ENCODE measurements at places on chromosomes 1 and 21.

- DNase-seq: peak; percentile 26
These were observed 46.3 kb upstream of the VANGL1 start for GRCh38 chr1:115595279-115596079.

GRCh38 chr1:53310847-53311681, 16.8 kb downstream of the LRP8 start:
- no peak for DNase-seq

DNA sequence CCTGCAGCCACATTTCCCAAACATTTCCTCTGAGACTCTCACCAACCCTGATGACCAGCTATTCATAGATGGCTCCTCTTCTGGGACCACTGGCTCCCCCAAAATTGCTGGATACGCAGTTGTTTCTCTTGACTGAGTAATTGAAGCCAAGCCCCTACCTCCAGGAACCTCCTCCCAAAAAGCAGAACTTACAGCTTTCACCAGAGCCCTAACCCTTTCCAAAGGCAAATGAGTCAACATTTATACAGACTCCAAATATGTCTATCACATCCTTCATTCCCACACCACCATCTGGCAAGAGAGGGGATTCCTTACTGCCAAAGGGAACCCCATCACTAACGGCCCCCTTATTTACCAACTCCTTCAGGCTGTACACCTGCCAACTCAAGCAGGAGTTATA, 20.3 kb upstream of the CA6 start:
- DNase-seq: no peak

DNA sequence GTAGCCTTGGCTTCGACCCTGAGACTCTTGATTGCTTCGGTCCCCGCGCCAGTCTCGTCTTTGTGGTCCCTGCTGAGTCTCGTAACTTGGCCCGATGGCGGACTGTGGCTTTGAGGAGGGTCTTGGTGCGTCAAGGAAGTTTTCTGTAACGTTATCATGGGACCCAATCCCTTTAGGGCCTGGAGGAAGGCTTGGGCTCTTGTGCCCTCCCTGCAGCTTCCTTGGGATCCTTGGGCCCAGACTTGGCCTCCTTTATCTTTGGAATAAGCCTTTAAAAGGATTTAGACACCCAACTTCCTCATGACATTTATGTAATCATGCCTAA, 371 bp downstream of the ZMPSTE24 start:
- no peak for DNase-seq

DNA sequence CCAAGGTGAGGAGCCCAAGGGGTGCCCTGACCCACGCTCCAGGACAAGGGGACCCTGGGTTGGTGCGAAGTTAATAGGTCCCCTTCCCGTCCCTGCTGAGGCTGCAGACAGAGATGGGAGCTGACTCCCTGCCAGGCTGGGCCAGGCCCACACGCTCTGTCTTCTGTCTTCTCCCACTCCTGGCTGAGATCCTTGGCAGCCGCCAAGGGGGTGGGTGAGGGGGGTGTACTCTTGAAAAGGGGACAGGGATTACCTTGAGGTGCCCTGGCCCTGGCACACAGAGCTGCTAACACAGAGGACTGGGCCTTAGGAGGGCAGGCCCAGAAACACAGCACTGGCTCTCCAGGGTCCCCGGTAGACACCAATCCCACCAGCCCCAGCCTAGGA, 11.0 kb upstream of the CTRC start:
- no peak for DNase-seq

GRCh38 chr1:243580072-243580471, 270.0 kb downstream of the AKT3 start:
- DNase-seq: no peak

DNA sequence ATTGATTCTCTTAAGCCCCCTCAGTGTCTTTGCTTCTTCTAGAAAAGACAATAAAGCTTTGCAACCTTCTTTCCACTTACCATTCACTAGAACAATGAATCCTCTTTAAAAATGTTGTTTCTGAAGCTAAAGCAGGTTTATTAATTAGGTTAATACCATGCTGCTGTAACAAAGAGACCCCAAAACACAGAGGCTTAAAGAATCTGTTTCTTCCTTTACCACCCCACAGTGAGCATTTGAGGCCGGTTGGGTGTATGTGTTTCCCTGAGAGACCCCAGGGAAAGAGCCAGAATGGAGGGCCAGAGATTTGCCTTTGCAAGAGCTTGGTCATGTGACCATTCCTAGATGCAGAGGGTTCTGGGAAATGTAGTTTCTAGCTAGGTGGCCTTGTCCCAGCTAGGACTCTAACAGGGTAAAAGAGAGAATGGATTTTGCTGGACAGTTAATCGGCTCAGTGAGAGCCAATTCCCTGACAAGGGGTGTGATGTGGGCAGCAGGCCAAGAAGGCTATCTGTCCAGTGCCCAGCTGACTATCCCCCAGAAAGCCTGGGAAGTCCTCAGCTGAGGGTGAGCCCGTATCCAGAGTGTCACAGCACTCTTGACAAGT, 191.8 kb upstream of the TMEM51 start:
- DNase-seq: no peak

DNA sequence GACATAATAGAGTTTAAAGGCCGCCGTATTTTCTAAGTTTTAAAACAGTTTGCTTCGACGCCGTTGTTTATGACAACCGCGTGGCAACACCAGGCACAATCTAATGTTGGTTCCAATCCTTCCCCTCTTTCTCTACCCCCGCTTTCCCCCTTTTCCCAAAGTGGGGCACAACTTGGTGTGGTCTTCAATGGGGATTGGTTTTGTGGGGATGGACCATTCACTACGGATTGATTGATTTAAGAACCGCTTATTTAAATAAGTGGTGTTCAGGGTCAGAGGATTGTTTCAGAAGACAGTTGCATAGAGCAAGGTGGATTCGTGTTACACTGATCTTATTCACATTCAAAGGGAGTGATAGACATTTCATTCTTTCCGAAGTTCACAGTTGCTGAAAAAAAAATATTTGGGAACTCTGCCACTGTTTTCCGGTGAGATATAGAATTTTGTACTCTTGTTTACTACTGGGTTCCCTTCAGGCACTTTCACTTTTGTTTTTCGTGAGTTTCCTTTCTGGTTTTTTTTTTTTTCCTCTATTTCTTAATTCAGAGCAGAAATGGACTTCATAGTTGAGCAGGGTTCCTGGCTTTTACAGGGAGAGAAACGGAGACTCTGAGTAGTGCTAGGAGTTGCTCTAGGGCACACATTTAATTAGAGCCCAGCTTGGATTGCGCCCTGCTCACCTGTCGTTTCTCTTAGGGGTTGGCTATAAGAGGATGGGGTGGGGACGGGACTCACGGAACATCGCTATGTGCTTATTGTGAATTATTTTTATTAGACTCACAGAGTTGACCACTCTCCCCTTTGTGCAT, 79.6 kb upstream of the AK4 start:
- DNase-seq: no peak

GRCh38 chr1:109490029-109490933, 3.6 kb upstream of the CYB561D1 start:
- no peak for DNase-seq

DNA sequence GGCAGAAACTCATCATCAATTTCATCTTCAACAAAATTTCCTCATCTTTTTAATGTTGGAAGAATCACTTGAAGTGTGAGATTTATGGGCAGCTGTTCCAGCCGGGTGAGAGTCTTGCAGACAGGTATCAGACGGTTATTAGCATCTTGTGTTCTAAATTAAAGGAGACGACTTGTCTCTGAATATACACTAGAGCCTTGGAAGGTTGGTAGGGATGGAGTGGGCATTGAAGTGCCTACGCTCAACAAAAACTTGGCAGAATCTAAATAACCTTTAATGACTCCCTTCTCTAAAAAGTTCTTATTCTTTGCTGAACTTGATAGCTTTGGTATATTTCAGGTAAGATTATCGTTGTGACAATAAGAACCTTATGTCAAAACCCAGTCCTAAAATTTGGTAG, 111.5 kb upstream of the MAGI3 start:
- DNase-seq: no peak

- DNase-seq: no peak
These were observed 641 bp upstream of the ZBTB21 start for GRCh38 chr21:42010507-42011495.

DNA sequence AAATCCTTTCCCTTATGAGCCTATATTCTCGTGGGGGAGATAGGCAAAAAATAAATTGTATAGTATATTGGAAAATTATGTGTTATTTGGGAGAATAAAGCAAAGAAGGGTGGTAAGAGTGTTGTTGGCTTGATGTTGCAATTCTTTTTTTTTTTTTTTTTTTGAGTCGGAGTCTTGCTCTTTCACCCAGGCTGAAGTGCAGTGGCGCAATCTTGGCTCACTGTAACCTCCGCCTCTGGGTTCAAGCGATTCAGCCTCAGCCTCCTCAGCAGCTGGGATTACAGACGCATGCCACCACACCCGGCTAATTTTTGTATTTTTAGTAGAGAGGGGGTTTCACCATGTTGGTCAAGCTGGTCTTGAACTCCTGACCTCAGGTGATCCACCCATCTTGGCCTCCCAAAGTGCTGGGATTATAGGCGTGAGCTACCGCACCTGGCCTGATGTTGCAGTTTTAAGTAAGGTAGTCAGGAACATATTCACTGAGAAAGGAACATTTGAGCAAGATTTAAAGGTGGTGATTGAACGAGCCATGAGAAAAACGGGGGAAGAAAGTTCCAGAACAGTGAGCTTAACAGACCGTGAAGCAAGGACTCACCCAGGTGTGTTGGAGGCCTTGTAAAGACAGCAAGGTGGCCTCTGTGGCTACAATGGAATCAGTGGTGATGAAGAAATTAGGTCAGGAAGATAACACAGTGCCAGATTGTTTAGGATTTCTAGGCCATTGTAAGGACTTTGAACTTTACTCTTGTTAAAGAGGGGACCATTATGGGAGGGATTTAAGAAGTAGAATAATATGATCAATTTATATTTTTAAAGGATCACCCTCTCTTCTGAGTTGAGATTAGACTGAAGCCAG, 45.8 kb downstream of the RPRD2 start:
- DNase-seq: no peak

GRCh38 chr1:152487871-152488270, 22.7 kb upstream of the LCE5A start:
- DNase-seq: no peak

DNA sequence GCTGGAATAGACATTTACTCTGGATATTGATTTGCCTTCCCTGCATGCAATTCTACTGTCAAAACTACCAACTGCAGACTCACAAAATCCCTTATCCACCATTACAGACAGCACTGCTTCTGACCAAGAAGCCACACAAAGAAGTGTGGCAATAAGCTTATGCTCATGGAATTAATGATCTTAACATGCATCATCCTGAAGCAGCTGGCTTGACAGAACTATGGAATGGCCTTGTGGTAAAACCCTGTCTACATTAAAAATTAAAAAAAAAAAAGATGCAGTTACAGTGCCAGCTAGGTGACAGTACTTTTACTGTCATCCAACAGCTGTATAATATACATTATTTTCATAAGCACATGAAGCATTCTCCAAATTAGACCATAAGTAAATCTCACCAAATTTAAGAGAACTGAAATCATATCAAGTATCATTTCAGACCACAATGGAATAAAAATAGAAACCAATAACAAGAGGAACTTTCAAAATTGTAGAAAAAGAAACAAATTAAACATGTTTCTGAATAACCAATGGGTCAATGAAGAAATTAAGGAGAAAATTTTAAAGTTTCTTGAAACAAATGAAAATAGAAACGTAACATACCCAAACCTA, 70.7 kb downstream of the SCMH1 start:
- DNase-seq: no peak

- DNase-seq: no peak
These were observed 140.9 kb upstream of the HMCN1 start for GRCh38 chr1:185593271-185593670.

DNA sequence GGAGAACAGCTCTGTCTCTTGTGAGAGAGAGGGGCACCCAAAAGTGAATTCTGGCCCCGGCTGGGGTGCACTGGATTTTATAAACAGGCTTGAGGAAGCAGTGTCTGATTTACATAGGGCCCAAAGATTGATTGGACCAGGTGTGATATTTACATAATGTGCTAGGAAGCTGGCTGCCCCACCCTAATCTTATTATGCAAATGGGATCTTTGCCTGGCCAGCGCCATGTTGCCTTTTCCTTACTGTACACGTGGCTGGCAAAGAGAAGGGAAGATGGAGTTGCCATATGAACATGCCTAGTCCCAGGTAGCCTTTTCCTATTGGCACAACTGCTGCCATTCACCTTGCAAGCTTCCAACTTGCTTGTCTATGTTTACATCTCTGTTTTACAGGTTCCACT, 29.0 kb upstream of the CFHR4 start:
- DNase-seq: no peak

DNA sequence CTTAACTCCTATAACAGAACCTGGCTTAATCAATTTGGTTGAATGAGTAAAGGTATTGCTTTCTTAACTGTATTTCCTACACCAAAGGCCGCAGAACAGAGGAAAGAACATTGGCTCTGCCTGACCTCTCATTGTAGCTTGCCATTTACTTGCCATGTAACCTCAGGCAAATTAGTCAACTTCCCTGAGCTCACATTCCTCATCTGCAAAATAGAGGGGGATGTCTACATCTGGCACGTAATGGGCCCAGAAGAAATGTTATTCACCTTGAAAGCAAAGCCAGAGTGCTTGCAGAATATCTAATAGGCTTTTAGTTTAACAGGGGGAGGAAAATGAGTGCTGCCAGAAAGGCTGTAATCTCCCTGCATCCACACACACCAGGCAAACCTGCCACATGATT, 44.3 kb downstream of the LAMC2 start:
- no peak for DNase-seq

GRCh38 chr1:44002606-44003157, 11.3 kb downstream of the CCDC24 start:
- no peak for DNase-seq

DNA sequence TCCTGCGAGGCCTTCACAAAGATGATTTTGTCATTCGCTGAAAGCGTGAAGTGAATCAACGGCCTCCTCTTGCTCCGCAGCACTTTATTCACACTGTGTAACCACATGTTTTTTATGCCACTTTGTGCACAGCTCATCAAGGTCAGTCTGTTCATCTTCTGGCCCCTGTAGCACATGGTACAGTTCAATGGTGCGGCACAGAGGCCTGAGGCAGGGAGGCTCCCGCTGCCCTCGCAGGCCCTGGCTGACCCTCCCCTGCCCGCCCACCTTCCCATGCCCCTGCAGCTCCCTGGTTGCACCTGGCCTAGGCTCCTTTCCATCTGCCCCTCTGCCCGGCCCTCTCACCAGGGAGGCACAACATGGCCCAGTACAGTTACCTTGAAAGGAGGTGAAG, 87.5 kb downstream of the CD247 start:
- DNase-seq: no peak

- no peak for DNase-seq
These were observed 293.7 kb downstream of the KCTD3 start for GRCh38 chr1:215860833-215861232.

- no peak for DNase-seq
These were observed 89.9 kb upstream of the LBR start for GRCh38 chr1:225517697-225518096.

- no peak for DNase-seq
These were observed 93.7 kb upstream of the ARHGEF16 start for GRCh38 chr1:3360646-3361257.

GRCh38 chr21:42784276-42784675, 95.1 kb downstream of the WDR4 start:
- DNase-seq: no peak

- no peak for DNase-seq
These were observed 84.2 kb downstream of the ASH1L start for GRCh38 chr1:155478270-155478852.

Measured in GOT3 (cell line).